GM13976 (cell line): ENCODE measurements at places on chromosomes 2 and 18.

DNA sequence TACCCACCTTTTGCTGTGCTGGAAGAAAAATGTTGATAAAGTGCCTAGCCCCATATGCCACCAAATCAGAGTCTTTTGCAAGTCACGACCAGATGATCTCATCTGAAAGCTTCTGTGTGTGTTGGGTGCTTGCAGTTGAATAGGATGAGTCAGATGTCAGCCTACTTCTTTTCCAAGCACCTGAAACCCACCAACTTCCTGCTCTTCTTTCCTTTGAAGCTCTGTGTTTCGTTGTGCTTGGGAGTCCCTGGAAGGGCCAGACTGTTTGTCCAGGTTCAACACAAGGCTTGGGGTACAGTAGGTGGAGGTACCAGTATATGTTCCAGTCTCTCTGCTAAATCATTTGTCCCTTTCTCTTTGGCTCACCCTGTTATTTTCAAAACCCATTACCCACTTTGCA is 36.8 kb upstream of the LCLAT1 start:
- no peak for DNase-seq

- no peak for DNase-seq
These were observed 186.1 kb downstream of the INHBB start for GRCh38 chr2:120531863-120532600.

DNA sequence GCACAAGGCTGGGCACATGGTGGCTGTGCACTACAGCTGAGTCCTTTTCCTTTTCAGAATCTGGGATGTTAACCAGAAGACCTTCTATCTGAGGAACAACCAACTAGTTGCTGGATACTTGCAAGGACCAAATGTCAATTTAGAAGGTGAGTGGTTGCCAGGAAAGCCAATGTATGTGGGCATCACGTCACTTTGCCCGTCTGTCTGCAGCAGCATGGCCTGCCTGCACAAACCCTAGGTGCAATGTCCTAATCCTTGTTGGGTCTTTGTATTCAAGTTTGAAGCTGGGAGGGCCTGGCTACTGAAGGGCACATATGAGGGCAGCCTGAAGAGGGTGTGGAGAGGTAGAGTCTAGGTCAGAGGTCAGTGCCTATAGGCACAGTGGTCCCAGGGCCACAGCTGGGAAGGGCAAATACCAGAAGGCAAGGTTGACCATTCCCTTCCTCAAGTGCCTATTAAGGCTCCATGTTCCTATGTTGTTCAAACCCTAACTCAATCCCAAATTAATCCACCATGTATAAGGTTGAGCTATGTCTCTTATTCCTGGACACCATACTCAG is 2.2 kb downstream of the IL1RN start:
- DNase-seq, result no peak

DNA sequence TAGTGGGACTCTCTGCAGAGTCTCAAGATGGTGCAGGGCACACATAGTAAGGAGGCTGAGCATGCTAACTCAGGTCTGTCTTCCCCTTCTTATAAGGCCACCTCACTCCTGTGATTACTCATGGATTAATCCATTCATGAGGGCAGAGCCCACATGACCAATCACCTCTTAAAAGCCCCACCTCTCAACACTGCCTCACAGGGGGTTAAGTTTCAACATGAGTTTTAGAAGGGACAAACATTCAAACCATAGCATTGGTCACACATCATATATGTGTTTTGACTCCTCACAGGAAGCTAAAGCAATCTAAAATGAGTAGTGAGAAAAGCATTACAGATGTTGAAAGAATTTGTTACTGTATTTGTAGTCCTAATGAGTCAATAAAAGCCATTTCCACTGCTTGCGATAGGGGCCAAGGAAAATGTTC is 57.5 kb downstream of the DTNA start:
- no peak for DNase-seq

DNA sequence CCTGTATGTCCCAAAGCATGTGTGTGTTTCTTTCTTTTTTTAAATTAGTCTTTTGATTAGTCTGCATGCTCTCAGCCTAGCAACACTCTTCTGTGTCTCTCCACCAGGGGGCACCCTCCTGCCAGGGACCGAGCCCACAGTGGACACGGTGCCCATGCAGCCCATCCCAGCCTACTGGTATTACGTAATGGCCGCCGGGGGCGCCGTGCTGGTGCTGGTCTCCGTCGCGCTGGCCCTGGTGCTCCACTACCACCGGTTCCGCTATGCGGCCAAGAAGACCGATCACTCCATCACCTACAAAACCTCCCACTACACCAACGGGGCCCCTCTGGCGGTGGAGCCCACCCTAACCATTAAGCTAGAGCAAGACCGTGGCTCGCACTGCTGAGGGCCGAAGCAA is 93.8 kb downstream of the NRP2 start:
- DNase-seq, result peak; percentile 70

- DNase-seq, result no peak
These were observed 38.9 kb upstream of the SCG2 start for GRCh38 chr2:223641082-223641481.

- DNase-seq, result no peak
These were observed 70.0 kb downstream of the ANKRD44 start for GRCh38 chr2:197240421-197241041.

DNA sequence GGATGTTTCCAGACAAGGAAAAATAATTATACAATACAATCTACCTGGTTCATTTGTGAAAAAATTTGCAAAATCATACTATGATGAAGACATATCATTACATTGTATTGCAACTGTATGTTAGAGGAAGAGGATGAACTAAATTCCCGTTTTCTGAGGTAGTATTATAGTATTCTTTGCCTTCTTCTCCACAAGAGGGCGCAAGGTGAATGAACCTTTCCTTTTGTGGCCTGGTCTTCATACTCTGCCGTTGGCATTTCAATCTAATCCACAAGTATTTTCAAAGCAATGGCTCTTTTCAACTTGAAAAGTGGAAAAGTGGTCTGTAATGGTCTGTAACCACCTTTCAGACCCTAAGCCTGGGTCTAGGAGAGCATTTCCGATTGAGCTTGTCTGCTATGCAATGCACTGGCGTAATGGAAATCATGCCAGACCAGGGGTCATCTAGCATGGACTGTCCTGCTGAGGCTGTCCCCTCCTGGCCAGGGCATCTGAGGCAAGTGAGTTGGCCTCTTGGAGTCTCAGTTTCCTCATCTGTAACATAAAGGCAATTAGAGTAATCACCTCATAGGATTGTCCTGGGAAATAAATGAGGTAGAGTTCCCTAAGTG is 30.8 kb upstream of the ZNF396 start:
- DNase-seq, result peak; percentile 68

GRCh38 chr2:73976803-73977202 is 7.9 kb upstream of the TET3 start:
- DNase-seq, result no peak

DNA sequence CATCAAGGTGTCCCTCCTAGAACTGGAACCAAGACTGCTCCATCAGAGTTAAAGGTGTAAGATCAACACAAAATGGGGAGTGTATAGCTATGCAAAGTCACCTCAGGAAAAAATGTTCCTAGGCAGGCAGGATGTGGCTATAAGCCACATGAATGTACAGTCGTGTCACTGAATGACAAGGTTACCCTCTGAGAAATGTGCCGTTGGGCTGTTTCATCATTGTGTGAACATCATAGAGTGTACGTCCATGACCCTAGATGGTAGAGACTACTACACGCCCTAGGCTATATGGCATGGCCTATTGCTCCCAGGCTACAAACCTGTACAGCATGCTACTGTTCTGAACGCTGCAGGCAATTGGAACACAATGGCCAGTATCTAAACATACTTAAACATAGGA is 24.5 kb downstream of the TYMS start:
- no peak for DNase-seq

DNA sequence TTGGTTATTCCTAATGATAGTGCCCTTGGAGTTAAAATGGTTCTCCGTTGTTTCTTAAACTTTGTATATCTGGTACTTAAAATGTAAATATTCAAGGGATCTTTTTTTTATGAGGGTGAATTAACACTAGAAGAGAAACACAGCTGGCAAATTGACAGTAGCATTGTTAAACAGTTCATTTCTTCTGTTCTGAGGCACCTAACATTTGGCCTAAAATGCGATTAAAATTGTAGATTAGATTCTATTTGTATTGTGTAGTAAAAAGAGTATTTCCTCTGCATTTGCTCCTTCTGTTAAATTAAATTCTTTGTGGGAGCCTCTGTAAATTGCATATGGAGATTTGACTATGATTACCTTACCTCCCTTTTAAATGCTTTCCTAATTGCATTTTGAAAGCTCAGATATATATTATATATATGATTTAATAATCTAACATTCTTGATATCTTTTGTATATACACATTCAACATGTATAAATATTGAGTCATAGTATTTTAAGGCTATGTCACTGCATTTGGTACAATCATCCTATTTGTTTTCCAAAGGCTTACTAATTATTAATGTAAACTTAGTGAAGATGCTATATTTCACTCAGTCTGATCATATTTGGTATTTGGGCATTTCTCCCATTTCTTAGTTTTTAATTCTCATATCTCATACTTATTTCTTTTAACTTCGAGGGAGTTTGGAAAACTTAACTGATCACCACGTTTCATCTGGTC is 124.4 kb downstream of the AGPS start:
- DNase-seq, result no peak

- no peak for DNase-seq
These were observed 612.1 kb downstream of the ZEB2 start for GRCh38 chr2:143907801-143908200.

GRCh38 chr2:33247365-33247764 is 229.1 kb upstream of the RASGRP3 start:
- DNase-seq, result no peak

DNA sequence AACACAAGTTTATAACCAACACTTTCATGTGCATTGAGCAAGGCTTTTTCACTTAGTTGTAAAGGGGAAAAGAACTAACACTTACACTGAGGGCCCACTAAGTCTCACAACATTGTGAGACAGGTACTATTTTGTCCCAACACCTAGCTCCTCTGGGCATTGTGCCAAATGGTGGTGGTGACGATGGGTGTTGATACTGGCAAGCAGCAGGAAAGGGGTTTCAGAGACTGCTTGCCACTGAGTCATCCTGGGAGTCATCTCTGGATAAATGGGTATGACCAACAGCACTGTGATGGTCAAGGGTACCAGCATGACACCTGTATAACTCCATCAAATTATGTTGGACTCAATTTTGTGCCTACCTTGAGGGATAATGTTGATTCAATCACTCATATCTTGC is 138.8 kb upstream of the ITGA6 start:
- no peak for DNase-seq

- no peak for DNase-seq
These were observed 195.7 kb upstream of the ID2 start for GRCh38 chr2:8486141-8486540.
